ENCODE measurements at places on chromosomes 6 and 20. TPM values are rescaled to one million over a fixed set of nuclear protein-coding genes. Genes with fewer than 3 reads are reported as not detected.
A peak's percentile ranks its signal among the peaks of the same experiment; 100 is the strongest.

- no peak for DNase-seq
Observed at GRCh38 chr6:63268574-63268973, 51.2 kb downstream of the LGSN start.

DNA sequence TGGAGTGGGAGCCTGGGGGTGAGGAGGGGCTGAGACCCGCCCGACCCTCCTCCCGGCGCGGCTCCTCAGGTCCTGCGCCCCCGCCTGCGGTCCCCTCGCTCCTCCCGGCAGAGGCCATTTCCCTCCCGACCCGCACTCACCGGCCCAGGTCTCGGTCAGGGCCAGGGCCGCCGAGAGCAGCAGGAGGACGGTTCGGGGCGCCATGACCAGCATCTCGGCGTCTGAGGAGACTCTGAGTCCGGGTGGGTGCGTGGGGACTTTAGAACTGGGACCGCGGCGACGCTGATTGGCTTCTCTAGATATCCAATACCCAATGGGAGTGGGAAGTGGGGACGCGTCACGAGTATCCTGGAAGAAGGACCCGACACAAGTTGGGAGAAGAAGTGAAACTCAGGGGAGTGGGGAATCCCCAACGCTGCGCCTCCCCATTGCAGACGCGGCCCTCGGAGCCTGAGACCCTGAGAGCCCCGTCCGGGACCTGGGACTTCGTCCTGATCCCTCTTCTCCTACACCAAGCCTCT is at the start of gene HLA-B:
Gene HLA-B (minus strand): TSS at position 234 of the 521 bp plus-strand sequence. CDS start 21 bp downstream, at position 213.
- no peak for DNase-seq

DNA sequence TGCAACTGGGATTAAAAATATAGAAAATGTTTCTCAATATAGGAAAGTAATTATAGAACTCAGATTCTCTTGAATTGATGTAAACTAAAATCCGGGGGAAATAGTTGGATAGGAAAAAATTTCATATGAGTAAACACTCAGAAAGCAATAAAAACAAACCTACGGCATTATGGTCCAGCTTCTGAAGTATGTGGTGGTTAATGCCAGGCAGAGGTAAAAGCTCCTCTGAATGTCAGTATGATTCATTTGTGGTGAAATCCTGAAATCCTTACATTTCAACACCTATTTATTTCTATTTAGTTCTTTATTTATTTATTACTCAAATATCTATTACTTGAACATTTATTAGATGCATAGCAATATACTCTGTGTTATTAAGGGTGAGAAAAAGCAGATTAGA is 145.1 kb downstream of the RIMS1 start:
- DNase-seq = no peak

Gene HLA-DQB2
- total RNA-seq = not detected

- DNase-seq = no peak
Observed at GRCh38 chr6:157213907-157214565, 109.3 kb downstream of the TMEM242 start.

Gene EBF4
- total RNA-seq = 78.8 TPM

- DNase-seq = no peak
Observed at GRCh38 chr6:28003661-28004060, 46.6 kb downstream of the OR2B6 start.

GRCh38 chr6:144335914-144336313 is 50.8 kb downstream of the UTRN start:
- DNase-seq = no peak

- peak; percentile 75 for DNase-seq
Observed at GRCh38 chr20:17680836-17681725, 961 bp downstream of the RRBP1 start.

Gene TMEM14B
- total RNA-seq = 58.5 TPM

DNA sequence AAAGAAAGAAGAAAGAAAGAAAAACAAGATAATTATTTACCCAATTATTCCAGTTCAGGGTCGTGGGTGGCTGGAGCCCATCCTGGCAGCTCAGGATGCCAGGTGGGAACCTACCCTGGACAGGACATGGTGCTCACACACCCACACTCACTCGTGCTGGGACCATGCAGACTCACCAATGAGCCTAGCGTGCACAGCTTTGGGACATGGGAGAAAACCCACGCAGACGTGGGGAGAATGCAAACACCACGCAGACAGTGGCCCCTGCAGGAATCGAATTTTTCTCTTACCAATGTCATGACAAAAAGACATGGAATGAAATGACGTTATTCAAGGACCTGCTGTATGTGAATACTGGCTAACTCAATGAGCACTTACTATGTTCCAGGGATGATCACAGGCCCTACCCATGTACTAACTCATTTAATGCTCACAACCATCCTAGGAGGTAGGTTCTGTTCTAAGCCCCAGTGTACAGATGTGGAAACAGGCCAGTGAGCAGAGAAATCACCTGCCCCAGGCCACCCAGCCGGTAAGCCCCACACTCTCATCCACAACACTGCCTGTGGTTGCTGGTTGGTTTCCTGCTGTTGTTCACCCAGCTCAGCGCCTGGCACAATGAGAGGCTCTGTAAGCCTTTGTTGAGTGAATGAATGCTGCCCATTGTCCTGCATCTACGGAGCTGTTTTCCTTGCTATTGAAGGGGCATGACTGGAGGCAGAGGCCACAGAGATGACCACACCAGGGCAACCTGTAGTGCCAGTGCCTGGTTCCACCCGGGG is 6.8 kb upstream of the PI16 start:
- no peak for DNase-seq

Gene PRDM13
- total RNA-seq = not detected

Gene GRIK2
- 2.9 TPM for total RNA-seq

DNA sequence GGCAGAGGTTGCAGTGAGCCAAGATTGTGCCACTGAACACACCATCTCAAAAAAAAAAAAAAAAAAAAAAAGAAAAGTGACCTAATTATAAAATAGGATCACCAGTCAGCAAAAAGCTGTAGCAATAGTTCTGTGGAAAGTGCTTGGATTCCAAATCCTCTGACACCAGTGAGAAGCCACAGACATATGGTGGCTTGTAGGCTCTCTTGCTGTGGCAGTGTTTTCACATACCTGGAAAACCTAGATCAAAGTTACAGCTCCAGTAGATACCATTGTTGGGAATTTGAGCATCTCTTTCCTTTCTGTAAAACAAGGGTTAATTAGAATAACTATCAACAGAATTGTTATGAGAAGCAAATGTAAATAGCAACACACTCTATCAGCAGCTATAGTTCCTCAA is 4.1 kb downstream of the CCDC170 start:
- DNase-seq = no peak

DNA sequence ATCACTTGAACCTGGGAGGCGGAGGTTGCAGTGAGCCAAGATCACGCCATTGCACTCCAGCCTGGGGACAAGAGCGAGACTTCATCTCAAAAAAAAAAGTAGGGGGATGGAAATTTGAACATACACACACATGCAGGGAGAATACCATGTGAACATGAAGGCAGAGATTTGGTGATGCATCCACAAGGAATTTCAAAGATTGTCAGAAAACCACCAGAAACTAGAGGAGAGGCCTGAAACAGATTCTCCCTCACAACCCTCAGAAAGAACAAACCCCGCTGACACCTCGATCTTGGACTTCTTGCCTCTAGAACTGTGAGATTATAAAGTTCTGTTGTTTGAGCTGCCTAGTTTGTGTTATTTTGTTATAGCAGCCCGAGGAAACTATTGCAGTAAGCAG is 125.5 kb downstream of the GPX5 start:
- no peak for DNase-seq

Gene TEAD3
- total RNA-seq = 91.8 TPM

DNA sequence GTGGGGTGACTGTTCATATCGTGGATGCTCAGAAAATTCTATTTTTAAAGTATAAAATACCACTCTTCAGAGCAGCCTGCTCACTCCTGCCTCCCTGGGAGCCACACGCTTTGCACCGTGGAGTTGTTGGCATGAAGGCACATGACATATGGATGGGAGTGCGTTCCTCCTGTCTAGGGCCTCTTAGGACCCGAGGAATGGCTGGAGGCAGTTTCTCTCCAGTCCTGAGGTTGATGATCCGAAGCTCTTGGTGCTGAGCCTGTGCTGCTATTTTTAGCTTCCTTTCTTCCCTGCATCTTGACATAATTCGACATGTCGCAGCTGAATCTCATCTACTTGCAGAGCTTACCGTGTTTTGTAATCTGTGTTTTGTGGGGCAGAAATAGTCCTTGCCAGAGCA is 73.9 kb downstream of the PHACTR3 start:
- DNase-seq = no peak

DNA sequence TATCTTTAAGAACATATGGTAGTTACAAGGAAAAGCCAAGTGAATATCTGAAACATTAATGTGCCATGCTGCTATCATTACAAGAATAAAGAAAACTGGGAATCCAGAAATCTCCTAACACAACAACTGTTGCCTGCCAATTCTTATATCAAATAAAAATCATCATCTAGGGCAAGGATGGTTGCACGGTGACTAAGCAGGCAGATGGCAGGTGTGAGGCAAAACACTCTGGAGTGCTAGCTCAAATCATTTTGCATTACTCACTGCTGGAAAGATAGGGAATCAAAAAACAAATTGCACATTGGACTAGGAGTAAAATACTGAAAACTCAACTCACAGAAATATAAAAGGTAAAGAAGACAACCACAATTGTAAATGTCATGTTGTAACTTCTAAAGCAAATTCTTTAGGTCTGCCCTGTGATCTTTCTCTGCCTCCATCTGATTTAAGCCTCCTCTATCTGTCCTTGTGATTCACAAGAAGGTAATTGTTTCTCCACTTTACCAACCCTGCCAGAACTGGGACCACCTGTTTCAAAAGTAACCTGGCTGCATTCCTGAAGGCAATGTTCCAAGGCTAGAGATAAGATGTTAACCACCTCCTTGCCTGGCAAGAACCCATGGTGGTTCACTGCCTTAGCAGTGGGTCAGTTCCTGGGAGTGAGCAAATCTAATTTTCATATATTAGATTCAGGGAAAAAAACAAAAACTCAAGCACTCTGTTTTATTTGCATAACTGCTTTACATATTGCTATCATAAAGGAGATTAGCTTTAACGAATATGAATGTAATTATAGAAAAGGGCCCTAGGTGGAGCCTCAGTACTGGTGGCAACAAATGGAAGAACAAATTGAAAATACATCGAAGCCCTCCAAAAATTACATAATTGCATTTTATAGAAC is 33.1 kb upstream of the LCA5 start:
- no peak for DNase-seq

GRCh38 chr6:91566467-91566866 is 979.6 kb upstream of the MAP3K7 start:
- DNase-seq = no peak

Gene GABRR1
- total RNA-seq = not detected

GRCh38 chr20:34535857-34536256 is 19.6 kb downstream of the DYNLRB1 start:
- no peak for DNase-seq

Gene C6orf141
- total RNA-seq = 6.5 TPM

- no peak for DNase-seq
Observed at GRCh38 chr6:134925800-134926199, 24.1 kb downstream of the ALDH8A1 start.

- DNase-seq = peak; percentile 83
Observed at GRCh38 chr20:23937303-23938117, 51.1 kb downstream of the GGTLC1 start.

DNA sequence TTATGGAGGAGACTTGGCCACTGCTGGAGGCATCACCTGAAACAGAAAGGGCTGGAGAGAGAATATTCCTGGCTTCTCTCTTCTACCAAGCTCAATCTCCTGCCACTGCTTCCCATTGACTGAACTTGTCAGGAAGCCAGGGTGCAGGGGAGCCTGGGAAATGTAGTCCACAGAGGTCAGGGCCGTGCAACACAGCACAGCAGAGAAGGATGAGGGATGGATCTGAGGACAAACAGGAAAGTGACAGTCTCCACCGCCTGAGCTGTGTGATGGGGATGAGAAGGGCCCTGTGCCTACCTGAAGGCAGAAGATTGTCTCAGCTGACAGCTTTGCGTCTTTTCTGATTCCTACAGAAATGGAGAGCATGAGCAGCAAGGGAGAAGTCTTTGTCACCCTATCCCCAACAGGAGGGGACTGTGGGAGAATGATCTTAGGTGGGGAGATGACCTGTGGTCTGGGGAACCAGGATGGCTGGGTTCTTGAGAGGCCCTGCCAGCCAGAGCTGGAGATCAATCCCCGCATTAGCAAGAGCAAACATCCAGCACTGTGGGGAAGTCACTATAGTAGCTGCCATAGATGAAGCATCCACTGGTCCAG is 114.2 kb downstream of the SNX5 start:
- DNase-seq = no peak

DNA sequence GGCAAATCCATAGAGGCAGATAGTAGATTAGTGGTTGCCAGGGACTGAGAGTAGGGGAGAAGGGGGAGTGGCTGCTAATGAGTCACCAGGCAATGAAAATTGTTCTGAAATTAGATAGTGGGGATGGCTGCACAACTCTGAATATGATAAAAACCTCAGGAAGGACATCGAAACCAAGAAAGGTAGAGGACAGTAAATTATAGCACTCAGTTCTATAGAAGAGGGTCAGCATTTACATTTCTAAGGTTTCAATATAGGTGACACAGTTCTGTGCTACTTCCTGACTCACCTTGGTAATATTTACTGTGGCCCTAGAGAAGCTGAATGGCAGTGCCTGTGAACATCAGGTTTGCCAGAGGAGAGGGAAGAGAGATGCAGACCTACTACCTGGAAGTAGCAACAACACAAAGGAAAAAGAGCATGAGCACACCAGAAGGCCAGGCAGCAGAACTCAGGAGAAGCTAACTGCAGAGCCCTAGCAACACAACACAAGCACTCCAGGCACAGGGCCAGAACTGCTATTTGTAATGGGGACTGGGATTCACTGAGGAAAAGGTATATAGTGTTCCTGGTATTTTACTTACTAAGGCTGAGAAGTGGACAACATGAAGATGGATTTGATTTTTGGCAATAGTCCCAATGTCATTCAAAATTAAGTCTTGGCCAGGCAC is 75.9 kb downstream of the PLCG1 start:
- DNase-seq = no peak

GRCh38 chr6:43070028-43070632 is 6.0 kb upstream of the PTK7 start:
- peak; percentile 48 for DNase-seq

Measured in mesothelial cell of epicardium (in vitro differentiated cells).